ENCODE measurements at places on chromosomes 1 and 21.
A peak's percentile ranks its signal among the peaks of the same experiment; 100 is the strongest.

GRCh38 chr1:235831148-235831547, 35.6 kb downstream of the LYST start:
- DNase-seq: no peak

GRCh38 chr1:208132287-208132882, 111.8 kb downstream of the PLXNA2 start:
- peak; percentile 64 for DNase-seq

GRCh38 chr1:11562664-11563063, 83.7 kb downstream of the DISP3 start:
- no peak for DNase-seq

DNA sequence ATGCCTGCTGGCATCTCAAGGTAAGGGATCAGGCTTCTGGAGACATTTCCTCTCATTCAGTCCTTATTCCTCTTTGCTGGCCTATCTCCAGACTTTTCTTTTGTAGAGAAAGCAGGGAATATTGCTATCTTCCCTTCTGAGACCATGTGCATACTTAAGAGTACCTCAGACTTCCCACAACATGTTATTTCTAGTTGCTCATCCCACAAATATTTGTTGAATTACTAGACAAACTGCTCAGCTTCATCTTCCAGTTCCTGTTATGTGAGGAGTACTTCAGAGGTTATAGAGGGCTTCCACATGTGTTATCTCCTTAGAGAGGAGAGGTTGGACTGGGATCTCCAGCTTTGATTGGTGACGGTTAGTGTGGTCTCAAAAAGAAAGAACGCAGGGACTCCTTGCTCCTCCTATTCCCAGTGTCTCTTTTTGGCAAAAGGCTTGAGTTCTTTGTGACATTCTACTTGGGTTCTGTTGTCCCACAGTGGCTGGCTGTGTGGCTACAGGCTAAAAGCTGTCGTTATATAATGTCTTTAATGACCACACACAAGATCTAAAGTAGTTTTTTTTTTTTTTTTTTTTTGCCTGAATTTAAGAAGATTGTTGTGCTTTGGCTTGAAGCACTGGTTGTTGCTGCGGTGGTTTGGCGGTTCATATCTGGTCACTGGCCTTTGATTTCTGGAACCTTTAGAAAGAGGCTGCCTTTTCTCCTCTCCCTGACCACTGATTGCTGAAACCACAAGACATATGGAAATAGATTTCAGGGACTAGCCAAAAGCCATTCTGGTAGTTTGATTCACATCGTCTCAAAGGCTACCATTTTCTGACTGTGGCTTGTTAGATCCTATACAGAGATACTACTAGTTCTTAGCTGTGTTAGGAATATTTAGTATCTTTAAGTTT, 78.7 kb downstream of the FGGY start:
- no peak for DNase-seq

- no peak for DNase-seq
Measured at GRCh38 chr1:171751221-171751620, 9.4 kb upstream of the VAMP4 start.

GRCh38 chr1:210262897-210263272, 30.3 kb downstream of the SERTAD4 start:
- no peak for DNase-seq

DNA sequence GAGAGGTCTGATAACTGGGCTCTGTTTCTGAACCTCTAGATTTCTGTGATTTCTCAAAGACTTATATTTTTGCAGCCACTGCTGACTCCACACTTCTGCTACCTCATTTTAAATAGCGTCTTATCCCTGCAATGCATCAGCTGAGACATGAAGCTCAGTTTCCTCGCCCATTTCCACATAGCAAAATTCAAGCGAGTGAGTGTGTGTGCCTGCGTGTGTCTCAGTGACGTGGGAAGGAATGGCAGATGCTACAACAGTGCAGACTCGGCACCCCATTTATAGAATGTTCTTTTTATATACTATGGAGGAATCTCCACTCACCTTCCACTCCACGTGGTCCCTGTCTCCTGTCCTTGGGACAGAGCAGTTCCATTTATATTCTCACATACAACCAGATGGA, 35.7 kb downstream of the ZMYND12 start:
- no peak for DNase-seq

DNA sequence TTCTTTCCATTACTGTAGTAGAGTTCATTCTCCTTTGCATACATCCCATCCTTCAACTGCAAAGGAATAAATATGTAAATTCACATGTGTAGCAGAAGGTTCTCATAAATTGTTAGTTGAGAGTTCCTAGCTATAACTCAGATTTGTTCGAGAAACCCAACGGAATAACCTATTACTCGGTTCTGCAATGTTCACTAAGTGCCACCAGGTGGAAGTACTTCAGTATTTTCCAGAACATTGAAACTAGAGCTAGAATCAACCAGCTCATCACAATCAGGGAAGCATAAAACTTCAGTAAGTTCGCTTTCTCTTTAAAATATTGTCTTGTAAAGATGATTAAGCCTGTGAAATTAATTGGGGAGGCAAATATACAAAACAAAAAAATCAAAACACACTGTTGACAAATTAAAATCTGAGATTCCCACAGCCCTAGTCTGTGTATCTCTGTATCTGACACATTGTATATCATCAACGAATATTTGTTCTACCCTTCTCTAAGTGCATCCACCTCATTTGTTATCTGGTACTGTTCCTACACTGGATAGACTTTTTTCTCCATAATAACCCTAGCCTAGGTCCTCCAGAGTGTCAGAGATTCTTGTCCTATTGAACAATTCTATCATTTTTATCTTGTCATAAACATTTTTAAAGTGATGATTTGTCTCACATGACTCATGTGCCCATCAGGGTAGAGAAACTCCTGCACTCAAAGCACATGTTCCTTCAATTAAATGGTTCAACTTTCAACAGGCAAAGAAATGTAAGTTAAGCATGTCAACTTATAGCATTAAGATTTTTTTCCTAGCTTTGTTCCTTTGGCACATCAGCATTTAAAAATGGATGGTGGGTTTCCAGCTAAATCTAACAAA, 31.9 kb downstream of the MROH9 start:
- DNase-seq: no peak

GRCh38 chr1:209454340-209454994, 129.0 kb upstream of the CAMK1G start:
- DNase-seq: no peak

GRCh38 chr1:117321680-117322609, 45.3 kb upstream of the MAN1A2 start:
- no peak for DNase-seq

GRCh38 chr1:109167001-109167506, 46.7 kb upstream of the SARS1 start:
- DNase-seq: peak; percentile 25

- no peak for DNase-seq
Measured at GRCh38 chr1:48061162-48062136, 64.3 kb upstream of the TRABD2B start.

DNA sequence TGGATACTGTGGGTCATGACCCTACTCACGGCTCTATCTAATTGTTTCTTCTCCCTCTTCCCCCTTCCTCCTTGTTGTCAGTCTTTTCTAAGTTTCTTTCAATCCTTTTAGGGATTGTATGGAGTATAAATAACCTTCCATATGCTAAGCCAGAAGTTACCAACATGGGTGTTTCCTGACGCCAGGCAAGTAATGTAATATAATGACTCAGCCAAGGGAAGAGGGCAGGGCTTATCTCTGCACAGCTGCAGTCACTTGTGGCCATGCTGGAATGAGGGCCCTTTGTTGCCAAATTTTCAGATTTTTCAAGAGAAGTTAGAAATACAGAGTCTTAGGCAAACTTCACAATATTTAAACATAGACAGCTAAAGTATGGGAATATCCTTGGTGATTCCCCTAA, 194.6 kb downstream of the ST6GALNAC3 start:
- DNase-seq: no peak

GRCh38 chr1:183783767-183784637, 20.9 kb upstream of the RGL1 start:
- DNase-seq: no peak

- DNase-seq: no peak
Measured at GRCh38 chr1:11960715-11961114, 19.5 kb upstream of the MFN2 start.

DNA sequence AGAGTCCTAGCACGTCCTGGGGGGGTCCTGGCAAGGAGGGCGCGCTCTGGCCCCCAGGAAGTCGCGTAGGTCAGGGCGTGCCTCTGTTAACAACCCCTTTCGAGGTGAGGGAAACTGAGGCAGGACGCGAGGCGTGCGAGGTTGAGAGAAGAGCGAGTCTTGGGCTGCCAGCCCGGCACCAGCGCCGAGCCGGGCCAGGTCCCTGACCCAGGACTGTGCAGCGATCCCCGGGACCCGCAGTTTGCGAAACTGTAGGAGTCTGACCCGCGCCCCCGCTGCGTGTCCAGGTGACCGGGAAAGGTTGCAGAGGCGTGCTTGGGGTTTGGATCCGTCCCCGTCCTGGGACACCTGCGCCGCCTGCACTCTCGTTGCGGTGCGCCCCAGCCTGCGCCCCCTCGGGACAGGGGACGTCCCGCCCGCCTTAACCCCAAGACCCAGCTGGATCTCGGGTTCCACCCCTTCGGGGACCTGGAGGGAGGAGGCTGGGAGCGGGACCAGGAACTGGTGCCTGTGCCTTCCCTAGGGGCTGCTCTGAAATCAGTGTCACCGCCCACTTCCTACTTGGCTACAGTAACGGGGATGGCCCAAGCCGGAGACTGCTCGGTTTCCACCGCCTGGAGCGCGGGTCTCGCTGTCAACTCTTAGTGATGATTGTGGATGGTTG, 493 bp downstream of the DISC1 start:
- no peak for DNase-seq

DNA sequence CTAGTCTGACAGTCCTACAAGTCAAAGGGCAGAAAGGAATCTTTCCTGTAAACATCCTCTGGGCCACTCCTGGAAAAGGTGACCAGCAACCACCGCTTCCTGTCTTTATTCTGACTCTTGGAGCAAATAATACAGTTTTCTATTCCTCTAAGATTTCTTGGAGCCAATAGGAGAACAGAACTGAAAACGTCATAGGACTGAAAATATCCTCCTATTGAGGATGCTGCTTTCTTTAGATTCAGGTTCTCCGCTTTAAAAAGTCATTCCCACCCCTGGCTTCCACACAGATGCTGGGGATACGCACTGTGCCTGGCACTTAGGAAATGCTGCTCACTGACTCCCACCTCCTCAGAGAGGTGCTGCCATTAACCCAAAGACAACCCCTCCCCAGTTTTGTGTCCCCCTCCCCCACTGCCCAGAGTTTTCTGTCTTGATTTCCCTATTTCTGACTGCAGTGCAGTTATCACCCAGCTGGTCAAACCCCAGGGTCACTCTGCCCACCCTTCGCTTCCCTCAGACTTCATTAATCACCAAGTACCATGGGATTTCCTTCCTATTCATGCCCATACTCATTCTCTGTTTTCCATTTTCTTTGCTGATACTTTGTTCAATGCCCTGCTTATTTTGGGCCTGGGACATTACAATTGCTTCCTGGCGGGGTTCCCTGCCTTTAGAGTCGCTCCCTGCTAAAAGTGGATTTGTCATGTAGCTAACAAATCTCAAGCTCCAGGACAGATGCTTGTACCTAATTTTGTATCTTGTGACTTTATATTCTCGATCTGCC, 82.1 kb upstream of the ARHGAP29 start:
- no peak for DNase-seq

DNA sequence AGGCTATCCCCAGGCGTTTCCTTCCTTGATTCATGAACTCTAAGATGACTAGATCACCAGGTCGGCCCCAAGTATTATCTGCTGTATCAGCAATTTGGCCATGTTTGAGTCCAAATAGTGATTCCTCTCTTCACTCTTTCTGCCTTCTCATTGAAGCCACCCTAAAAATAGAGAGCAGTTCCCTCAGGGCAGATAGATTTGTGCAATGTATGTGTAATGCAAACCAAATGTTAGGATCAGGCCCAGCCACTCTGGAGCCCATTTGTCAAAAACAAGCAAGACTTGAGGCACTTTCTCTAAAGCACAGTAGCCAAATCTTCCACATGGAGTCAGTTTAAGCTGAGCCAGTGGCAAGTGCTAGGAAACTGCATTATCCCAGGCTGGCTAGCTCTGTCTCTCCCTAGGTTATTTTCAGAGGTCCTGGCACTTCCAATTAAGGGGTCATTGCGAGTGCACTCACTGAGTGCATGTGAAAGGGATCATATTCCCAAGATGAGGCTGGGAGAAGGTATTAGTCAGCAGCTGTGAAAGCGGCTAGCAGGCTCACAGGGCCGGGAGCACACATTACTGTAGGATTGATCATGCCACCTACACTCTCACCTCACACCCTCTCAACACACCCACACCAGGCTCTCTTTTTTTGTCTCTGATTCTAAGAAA, 97.9 kb upstream of the RAB3GAP2 start:
- DNase-seq: no peak

- no peak for DNase-seq
Measured at GRCh38 chr21:43933199-43933598, 68.2 kb downstream of the AGPAT3 start.

GRCh38 chr1:229117664-229118300, 153.1 kb upstream of the RAB4A start:
- DNase-seq: no peak

DNA sequence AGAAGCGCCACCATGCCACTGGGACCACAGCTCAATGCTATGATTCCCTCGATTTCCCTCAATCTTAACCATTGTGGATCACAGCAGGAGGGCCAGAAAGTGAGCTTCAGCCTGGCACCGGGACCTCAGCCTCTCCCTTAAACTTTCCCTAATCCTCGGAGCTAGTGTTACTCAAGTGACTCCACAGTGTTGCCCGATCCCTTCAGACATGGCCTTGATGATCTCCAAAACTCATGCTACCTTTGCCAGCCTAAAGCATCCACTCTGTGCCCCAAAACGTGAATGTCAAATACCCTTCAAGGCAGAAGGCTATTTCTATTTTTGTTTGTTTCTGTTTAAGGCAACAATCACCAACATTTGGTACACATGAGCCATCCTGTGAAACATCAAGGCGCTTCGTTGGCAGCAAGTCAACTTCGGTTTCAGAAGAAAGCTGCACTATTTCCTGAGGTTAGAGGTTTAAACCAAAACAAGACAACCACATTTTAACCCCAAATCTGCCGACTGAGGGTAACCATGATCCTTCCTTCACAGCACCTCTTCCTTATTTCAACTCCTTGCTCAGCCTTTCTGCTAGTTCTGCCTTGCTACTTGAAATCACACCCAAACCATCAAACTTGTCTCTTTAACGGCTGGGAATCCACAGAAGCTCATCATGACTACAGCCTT, 94.4 kb upstream of the KRTAP19-8 start:
- peak; percentile 18 for DNase-seq

DNA sequence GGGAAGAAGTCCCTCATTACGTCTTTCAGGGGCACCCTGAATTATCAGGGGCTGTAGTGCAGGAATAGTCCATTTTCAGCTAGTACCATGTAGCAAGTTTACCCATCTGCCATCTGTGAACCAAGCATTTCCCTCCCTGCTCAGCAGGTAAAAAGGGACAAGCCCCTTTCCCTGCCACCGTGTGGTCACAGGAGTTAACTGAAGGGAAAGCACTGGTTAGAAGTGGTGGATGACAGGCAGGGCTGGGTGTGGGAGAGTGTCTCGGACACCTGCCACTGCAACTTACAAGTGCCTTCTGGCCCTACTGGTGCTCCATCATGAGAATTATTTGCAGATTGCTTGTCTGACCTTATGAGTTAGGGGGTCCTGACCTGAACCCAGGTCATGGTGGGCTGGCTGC, 32.0 kb upstream of the IGSF5 start:
- no peak for DNase-seq

GRCh38 chr1:208209286-208209685, 34.9 kb downstream of the PLXNA2 start:
- DNase-seq: no peak
